ENCODE measurements at places on chromosomes 5 and 9.

DNA sequence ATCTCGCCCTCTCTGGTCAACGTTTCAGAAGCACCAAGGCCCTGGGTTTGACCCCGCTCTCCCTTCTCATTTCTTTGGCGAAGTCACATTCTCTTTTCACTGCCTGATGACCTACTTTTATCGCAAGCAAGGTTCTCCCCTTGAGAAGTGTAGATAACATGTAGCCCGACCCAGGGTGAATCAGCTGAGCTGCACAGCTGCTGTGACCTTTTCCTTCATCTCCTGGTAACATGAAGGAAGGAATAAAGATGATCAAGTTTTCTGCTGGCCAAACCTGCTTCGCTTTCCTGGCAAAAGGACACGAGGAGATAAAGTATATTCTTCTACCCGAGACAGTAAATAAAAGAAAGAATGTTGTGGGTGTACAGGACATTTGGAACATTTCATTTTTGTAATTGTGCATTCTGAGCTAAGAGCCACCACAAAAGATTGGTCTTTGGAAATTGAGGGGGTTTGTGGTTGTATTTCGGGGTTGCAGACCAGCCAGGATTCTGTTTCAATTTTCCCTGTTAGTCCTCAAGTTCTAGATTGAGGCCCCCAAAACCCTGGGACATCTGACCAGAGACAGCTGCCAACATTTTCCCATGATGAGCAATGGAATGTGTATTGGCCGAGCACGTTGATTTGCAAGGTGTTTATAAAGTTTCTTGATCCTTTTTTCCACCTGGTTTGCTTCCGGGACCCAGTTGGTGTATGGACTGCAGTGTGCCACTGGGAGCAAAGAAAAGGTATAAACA, 155.1 kb upstream of the ZNF462 start:
- DNase-seq = no peak

DNA sequence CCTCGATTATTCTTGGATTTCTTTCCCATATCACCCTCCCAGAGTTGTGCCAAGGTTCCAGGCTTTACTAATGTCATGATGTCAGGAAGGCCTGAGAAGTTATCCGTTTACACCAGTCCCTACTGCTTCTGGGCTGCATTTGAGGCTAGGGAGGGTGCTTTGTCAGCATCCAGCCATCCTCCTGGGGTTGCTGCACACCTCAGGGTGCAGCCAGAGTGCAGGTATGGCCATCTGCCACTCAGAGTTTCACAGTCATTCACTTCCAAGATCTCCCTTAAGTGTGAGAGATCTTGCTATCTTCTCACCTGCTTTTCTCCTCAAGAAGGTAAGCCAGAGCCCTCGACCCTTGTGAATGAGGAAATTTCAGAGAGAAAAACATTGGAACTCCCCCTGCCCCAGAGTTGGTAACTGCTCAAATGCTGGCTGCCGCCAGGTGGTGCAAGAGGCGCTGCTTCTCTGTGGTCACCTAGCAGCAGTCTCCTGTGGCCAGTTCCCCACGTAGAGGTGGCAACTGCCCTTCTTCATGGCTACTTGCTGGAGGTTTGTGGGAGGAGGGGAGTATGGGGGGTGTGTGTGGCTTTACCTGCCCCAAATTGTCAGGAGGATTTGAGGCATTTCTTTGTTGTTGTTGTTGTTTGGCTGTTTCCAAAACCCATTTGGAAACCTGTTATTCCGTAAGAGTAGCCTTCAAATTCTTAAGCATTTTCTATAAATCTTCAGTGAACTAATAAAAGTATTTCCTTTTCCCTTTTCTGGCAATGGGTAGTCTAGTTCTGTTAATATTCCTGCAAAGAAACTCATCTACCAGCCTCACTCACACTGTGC, 259.6 kb upstream of the DMRT1 start:
- DNase-seq = no peak

DNA sequence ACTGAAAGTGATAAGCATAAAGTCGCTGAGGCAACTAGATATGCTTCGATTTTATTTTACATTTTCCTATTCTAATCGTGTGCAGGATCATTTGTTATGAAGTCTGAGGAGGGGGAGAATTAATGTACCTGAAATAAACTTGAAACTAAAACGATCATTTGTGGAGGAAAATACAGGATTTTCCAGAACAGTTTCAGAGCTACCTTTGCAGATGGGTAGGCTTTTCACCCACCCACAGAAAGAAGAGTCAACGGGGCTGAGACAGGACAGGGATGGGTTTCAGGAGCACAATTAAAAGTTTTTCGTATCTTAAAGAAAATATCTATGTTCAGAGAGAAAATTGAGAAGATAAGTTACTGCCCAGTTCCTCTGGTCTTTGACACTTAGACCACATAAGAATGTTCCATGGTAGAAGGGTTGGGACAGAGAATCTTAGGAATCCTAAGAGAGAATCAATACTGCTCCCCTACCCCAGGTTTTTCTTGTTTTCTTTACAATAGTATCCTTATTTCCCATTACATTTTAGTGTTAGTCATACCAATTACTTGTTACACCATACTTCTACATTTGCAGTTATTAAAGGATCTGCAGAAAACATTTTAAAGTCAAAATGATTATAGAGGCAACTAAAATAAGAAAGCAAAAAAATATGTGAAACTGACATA, 211.4 kb downstream of the DEPDC1B start:
- no peak for DNase-seq

DNA sequence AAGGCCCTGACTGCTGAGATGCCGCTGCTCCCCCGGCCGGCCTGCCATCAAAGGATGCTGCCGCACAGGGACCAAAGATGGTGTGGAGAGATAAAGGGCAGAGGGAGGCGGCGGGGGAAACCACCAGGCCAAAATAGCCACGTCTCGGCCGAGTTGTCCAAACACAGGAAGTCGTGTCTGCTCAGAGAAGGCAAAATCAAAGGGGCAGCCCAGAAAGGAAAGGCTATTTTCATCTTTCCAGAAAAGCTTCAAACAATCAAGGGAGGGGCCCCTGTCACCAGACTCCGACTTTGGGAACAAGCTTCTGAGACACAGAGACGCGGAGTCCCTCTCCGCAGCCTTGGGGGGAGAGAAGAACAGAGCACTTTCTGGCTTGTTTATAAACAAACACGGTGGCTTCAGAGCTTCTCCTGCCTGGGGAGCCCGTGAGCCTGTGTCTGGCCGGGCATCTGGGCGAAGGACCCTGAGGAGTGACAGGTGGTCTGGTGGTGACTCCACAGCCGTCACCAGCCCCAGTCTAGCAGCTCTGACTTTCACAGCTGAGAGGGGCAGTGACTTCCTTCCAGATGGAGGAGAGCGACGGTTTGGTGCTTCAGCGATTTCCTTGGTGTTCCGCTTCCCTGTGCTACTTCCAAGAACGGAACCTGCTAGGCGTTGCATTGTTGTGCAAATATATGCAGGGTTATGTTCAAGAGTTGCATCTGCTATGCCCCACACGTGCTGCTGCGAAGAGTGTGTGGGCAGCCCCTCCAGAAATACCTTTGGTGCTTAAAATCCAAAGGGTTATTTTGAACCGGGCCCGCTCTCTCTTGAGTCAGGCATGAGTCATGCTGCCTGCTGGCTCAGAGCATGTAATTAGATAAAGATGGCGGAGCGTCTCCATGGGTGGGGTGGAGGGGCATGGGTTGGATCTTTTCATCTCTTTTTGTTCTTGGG, 24.0 kb downstream of the ADAMTSL2 start:
- peak; percentile 68 for DNase-seq

- no peak for DNase-seq
Measured at GRCh38 chr5:133896873-133897272, 71.6 kb downstream of the C5orf15 start.
